ENCODE measurements at places on chromosomes 5 and 9. TPM values are rescaled to one million over a fixed set of nuclear protein-coding genes. Genes with fewer than 3 reads are reported as not detected.

Gene IL5
- total RNA-seq, result not detected

Gene GALNT12
- 2.2 TPM for total RNA-seq

Gene RPS23
- total RNA-seq, result 3,739 TPM

Gene ADCY2
- under 0.01 TPM for total RNA-seq

Gene PPP3R2
- total RNA-seq, result not detected

Gene CCDC183
- total RNA-seq, result 2.2 TPM

Gene KCNV2
- total RNA-seq, result not detected

Gene C5orf58
- total RNA-seq, result not detected

Gene SPOCK1
- total RNA-seq, result 727 TPM

Gene ITGA1
- 10.2 TPM for total RNA-seq

Gene P4HA2
- total RNA-seq, result 256 TPM

Gene ZNF622
- total RNA-seq, result 69.3 TPM

Gene PROB1
- 0.38 TPM for total RNA-seq

Gene GABRA1
- total RNA-seq, result not detected

Gene OLFML2A
- total RNA-seq, result 0.98 TPM

Gene MAP1B
- 145 TPM for total RNA-seq

Gene PHYKPL
- 59.9 TPM for total RNA-seq

Gene SECISBP2
- total RNA-seq, result 17.1 TPM

Gene CD274
- total RNA-seq, result 3.1 TPM

Gene AIF1L
- 1.3 TPM for total RNA-seq

Gene F2RL1
- 26.8 TPM for total RNA-seq

Gene LECT2
- not detected for total RNA-seq

Gene BAAT
- not detected for total RNA-seq

Gene TEK
- 29.1 TPM for total RNA-seq

Gene TXNDC8
- total RNA-seq, result not detected

Gene CDKN2B
- 11.2 TPM for total RNA-seq

Gene TUSC1
- 8.5 TPM for total RNA-seq

Gene ENTPD2
- total RNA-seq, result not detected

Gene PGM5
- 44.2 TPM for total RNA-seq

Gene PDLIM4
- 17.3 TPM for total RNA-seq

Gene SPINK4
- total RNA-seq, result not detected

Gene PCDHA6
- 2.9 TPM for total RNA-seq

Gene RFX3
- 2.0 TPM for total RNA-seq

Gene LSM11
- total RNA-seq, result 4.7 TPM

Gene NFIL3
- total RNA-seq, result 4.7 TPM

Gene PCDHGB6
- 3.5 TPM for total RNA-seq

Gene LHX3
- not detected for total RNA-seq

Gene FER
- total RNA-seq, result 31.0 TPM

Gene SHOC1
- total RNA-seq, result not detected

Gene ANKRD20A1
- 1.1 TPM for total RNA-seq
